ENCODE measurements at places on chromosomes 5 and 9. TPM values are rescaled to one million over a fixed set of nuclear protein-coding genes. Genes with fewer than 3 reads are reported as not detected.

- no peak for DNase-seq
- H3K27ac ChIP-seq, result no peak overlapping the region
- peaks cover 90% of the 10 kb centered on the region for H3K36me3 ChIP-seq
- no peak overlapping the region for H3K4me3 ChIP-seq
- no peaks in the 10 kb centered on the region for H3K27me3 ChIP-seq
Measured at GRCh38 chr9:124906966-124907365, 33.9 kb downstream of the GOLGA1 start.

- H3K27ac ChIP-seq, result no peak overlapping the region
- peak; percentile 21 for DNase-seq
- H3K36me3 ChIP-seq, result no peaks in the 10 kb centered on the region
- peaks cover 10% of the 10 kb centered on the region for H3K27me3 ChIP-seq
- H3K4me1 ChIP-seq, result no peaks in the 10 kb centered on the region
Measured at GRCh38 chr9:135644631-135645218, 5.4 kb upstream of the GLT6D1 start.

GRCh38 chr5:108730617-108731340 is 16.9 kb upstream of the FER start:
- DNase-seq, result no peak
- no peaks in the 10 kb centered on the region for H3K27me3 ChIP-seq
- peaks cover 22% of the 10 kb centered on the region for H3K4me1 ChIP-seq
- H3K4me3 ChIP-seq, result no peak overlapping the region
- H3K27ac ChIP-seq, result no peak overlapping the region

DNA sequence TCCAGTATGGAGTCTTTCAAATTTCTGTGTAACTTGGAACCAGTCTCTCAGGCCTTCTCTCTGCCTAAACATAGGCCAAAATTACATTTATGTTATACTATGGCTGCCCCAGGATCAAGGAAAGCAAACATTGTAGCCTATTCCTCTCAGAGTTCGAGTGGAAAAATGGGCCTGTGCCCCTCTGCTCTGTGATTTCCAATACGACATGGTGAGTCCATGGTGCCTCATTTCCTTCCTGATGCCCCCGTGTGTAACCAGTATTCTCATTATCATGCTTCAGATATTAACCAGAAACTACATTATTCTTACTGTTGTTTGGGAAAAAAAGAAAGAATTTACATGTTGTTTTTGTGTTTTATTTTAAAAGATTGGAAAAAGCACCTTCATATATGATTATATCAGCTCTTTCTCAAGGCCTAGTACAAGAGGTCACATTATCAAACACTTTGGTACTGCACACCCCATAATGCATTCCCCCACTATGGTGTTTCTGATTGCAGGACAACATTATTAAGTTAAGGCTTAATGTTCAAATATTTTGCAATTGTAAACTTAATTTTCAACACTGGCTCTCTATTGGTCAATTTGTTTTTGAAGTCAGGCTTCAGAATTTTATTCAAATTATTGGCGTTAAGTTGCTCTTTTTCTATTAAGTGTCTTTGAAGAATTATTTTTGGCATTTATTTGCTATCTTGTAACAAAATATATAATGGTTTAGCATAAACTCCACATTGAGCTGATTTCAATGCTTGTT is 151.8 kb upstream of the SLC27A6 start:
- H3K27me3 ChIP-seq, result no peaks in the 10 kb centered on the region
- H3K27ac ChIP-seq, result no peak overlapping the region
- no peaks in the 10 kb centered on the region for H3K36me3 ChIP-seq
- H3K4me1 ChIP-seq, result no peaks in the 10 kb centered on the region
- DNase-seq, result no peak

QRFP gene
- not detected for total RNA-seq

DNA sequence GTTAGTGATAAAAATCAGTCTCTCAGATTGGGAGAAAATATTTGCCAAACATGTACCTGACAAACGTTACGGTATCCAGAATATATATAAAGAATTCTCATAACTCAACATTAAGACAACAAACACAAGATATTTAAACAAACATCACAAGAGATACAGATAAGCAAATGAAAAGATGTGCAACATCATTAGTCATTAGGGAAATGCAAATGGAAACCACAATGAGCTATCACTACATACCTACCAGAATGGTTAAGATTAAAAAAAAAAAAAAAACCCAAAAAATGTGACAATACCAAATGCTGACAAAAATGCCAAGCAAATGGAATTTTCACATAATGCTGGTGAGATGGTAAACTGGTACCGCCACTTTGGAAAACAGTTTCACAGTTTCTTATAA is 15.4 kb downstream of the CERT1 start:
- no peaks in the 10 kb centered on the region for H3K36me3 ChIP-seq
- H3K4me1 ChIP-seq, result peaks cover 4% of the 10 kb centered on the region
- no peaks in the 10 kb centered on the region for H3K27me3 ChIP-seq
- H3K4me3 ChIP-seq, result no peak overlapping the region

TRAPPC13 gene
- total RNA-seq, result 17.4 TPM

TXNDC8 gene
- total RNA-seq, result not detected

- H3K4me1 ChIP-seq, result no peaks in the 10 kb centered on the region
- no peaks in the 10 kb centered on the region for H3K27me3 ChIP-seq
- no peak overlapping the region for H3K27ac ChIP-seq
- H3K36me3 ChIP-seq, result no peaks in the 10 kb centered on the region
- DNase-seq, result no peak
Measured at GRCh38 chr5:84634256-84634655, 249.6 kb upstream of the EDIL3 start.

- DNase-seq, result peak; percentile 88
- no peaks in the 10 kb centered on the region for H3K36me3 ChIP-seq
- no peaks in the 10 kb centered on the region for H3K4me1 ChIP-seq
- H3K4me3 ChIP-seq, result no peak overlapping the region
Measured at GRCh38 chr9:138071292-138071691, 193.7 kb downstream of the CACNA1B start.

FXN gene
- total RNA-seq, result 6.8 TPM

DNA sequence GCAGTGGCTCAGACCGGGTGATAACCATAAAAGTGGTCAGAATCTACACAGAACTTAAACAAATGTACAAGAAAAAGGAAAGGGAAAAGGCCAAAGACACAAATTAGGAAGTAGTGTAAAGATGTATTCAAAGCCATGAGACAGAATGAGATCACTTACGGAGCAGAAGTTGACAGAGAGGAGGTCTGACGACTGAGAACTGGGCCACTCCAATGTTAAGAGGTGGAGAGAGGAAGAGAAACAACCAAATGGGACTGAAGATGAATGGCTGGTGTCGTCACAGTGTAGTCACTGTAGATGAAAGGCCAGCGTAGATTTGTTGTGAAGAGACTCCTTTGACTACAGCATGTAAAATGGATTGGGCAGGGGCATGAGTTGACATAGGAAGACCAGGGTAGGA is 114.4 kb downstream of the DROSHA start:
- peaks cover 91% of the 10 kb centered on the region for H3K36me3 ChIP-seq
- H3K4me3 ChIP-seq, result no peak overlapping the region
- H3K27ac ChIP-seq, result no peak overlapping the region
- H3K4me1 ChIP-seq, result no peaks in the 10 kb centered on the region
- no peaks in the 10 kb centered on the region for H3K27me3 ChIP-seq

DNA sequence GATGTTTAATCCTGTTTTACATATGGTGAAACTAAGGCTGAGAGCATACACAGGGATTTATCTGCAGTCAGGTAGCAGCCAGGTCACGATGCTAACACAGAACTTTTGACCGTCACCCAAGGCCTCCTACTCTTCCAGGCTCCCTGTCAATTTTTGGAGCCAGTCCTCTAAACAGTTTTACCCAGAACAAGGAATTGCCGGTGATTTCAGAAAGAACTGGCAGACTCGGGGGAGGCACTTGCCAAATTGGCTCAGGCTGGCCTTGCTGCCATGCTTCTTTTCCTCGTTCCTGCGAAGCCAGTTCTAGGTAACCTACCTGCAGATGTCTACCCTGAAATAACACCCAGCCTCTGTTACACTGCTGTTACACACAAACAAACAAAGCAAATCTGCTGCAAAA is 21.2 kb downstream of the GRIA1 start:
- no peak overlapping the region for H3K4me3 ChIP-seq
- H3K27ac ChIP-seq, result no peak overlapping the region
- no peaks in the 10 kb centered on the region for H3K27me3 ChIP-seq
- H3K4me1 ChIP-seq, result no peaks in the 10 kb centered on the region

DNA sequence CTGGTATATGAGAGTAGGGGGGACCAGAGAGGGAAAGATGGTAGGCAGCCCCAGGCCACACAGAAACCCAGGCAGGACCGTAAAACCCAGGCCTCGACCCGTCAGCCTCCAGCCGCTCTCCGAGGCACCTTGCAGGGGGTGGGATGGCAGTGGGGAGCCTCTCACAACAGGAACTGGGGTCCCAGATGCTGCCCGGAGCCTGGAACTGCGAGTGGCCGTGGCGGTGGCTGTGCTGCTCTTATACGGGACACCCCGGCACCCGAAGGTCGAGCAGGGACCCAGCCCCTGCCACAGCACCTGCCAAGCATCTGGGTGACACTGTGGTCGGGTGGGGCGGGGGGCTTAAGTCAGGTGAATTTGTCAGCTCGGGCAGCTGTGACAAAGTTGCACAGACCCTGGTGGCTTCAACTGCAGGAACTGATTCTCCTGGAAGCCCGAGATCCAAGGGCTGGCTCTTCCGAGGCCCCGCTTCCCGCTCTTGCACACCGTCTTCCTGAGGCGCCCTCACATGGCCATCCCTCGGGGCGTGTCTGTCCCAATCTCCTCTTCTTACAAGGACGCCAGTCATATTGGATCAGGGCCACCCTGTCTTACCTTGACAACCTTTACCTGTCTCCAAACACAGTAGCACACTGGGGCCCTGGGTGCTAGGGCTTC is 47.6 kb upstream of the EGFL7 start:
- peaks cover 20% of the 10 kb centered on the region for H3K4me1 ChIP-seq
- H3K4me3 ChIP-seq, result no peak overlapping the region
- no peaks in the 10 kb centered on the region for H3K36me3 ChIP-seq
- no peak for DNase-seq
- peak overlapping the region; percentile 60 for H3K27ac ChIP-seq

DNA sequence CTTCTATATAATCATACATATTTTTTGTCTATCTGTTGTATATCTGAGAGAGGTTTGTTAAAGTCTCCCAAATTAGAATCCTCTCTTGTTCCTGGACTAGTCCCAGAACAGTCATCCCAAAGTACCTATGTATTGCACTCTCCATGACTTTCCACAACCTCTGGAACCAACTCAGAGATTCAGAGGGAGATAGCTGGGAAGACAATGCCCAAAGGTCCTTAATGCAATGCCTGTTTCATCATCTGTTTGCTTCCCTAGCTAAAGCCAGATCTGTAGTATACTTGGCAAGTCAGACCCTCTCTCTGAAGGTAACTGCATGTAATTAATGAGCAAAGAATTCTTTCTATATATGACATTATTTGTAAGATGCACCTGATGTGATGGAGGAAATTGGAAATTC is 89.4 kb downstream of the ZNF474 start:
- H3K27ac ChIP-seq, result no peak overlapping the region
- H3K4me3 ChIP-seq, result no peak overlapping the region
- H3K36me3 ChIP-seq, result no peaks in the 10 kb centered on the region
- no peaks in the 10 kb centered on the region for H3K27me3 ChIP-seq

- no peaks in the 10 kb centered on the region for H3K36me3 ChIP-seq
- no peak overlapping the region for H3K27ac ChIP-seq
- no peak for DNase-seq
- H3K27me3 ChIP-seq, result peaks cover 70% of the 10 kb centered on the region
- H3K4me1 ChIP-seq, result peaks cover 16% of the 10 kb centered on the region
- H3K4me3 ChIP-seq, result peak overlapping the region; percentile 54
Measured at GRCh38 chr5:73451224-73452130, 2.9 kb upstream of the FOXD1 start.

- H3K36me3 ChIP-seq, result no peaks in the 10 kb centered on the region
- peaks cover 83% of the 10 kb centered on the region for H3K4me1 ChIP-seq
- H3K27me3 ChIP-seq, result no peaks in the 10 kb centered on the region
- peak; percentile 92 for DNase-seq
Measured at GRCh38 chr5:135243556-135244285, 155.3 kb downstream of the MACROH2A1 start.

ZNF189 gene
- 18.7 TPM for total RNA-seq

GABRB2 gene
- total RNA-seq, result 0.92 TPM

DNA sequence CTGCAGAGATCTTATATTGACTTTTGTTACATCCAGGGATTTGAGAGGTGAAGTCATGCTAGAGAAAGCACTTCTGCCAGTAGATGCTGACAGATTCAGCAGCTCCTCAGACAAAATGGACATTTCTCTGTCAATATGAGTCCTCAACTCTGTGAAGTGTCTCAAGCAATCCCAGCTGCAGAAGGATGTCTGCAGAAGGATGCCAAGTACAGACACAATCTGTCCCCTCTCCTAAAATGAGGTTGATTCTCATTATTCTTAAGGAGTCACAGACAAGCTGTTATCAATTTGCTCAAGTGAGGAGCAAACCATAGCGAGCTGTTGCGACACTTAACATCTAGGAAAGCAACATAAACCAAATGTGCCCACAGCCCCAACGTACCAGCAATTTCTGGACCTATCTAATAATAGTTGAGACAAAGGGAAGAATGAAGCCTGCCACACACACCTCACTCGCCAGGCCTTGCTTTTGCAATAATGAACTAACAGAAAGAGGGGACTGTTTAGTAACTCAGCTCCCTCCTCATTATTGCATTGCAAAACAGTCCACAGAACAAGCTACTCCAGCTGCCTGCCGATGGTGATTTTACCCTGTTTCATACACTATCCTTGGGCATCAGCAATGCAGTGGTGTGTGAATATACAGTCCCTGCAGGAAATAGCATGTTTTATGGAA is 364.2 kb upstream of the PDE4D start:
- no peaks in the 10 kb centered on the region for H3K36me3 ChIP-seq
- no peak overlapping the region for H3K27ac ChIP-seq
- DNase-seq, result no peak
- no peak overlapping the region for H3K4me3 ChIP-seq
- no peaks in the 10 kb centered on the region for H3K27me3 ChIP-seq

IRX1 gene
- 0.17 TPM for total RNA-seq

DNA sequence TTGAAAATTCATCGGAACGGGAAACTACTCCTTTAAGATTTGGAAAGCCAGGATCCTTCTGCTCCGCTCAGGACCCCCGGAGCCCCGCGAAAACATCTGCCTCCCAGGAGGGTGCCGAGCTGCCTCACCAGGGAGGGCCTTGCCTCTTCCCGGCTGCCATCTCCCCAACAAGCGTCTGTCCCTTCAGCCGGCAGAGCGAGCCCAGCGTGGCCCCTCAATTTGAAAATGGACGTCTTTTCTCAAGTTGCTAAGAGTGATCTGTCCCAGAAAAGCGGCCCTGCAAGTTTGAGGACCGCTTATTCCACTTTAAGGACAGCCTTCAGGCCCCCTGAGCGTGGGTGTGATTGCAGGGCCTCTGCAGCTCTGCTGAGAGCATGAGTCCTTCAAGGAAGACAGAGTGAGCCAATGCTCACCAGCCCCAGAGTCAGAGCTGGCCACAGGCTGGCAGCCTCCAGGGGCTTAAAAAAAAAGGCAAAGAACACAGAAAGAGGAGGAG is 101.3 kb downstream of the PHF2 start:
- H3K36me3 ChIP-seq, result peaks cover 57% of the 10 kb centered on the region
- no peak overlapping the region for H3K27ac ChIP-seq
- no peaks in the 10 kb centered on the region for H3K27me3 ChIP-seq
- H3K4me3 ChIP-seq, result no peak overlapping the region
- peaks cover 4% of the 10 kb centered on the region for H3K4me1 ChIP-seq

- no peak for DNase-seq
Measured at GRCh38 chr9:515665-516064, 301.0 kb downstream of the DOCK8 start.

GRCh38 chr5:43485406-43485805 is 1.7 kb upstream of the TMEM267 start:
- DNase-seq, result no peak
- H3K4me3 ChIP-seq, result no peak overlapping the region
- peaks cover 21% of the 10 kb centered on the region for H3K4me1 ChIP-seq
- no peak overlapping the region for H3K27ac ChIP-seq
